Esophagus squamous epithelium (tissue), 5 donors: ENCODE measurements at places on chromosomes 7 and 10.

- no peak for DNase-seq
These were observed 162.2 kb downstream of the ARHGAP21 start for GRCh38 chr10:24561453-24561852.

- DNase-seq, result no peak
These were observed 695.4 kb downstream of the LRMDA start for GRCh38 chr10:76126607-76127527.

DNA sequence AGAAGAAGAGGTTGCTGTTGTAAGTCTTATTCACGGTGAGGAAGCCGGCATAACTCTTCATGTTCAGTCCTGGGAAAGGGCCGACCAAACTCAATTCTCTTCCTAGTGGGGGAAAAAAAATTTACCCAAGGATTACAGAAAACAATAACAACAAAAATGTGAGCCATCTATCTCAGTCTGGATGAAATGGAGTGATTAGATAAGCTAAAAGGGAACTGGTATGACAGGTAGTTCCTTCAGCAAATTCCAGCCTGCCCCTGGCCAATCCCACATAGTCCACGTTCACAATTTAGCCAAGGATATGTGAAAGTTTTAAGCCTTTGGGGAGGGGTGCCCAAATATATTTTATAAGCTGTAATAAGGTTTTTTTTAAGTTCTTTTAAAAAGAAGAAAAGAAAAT is 33.6 kb downstream of the CPVL start:
- no peak for DNase-seq

GRCh38 chr7:7251742-7252141 is 69.4 kb downstream of the C1GALT1 start:
- DNase-seq, result no peak

- no peak for DNase-seq
These were observed 237.1 kb upstream of the NRP1 start for GRCh38 chr10:33571616-33572015.

GRCh38 chr10:89283936-89284475 is 17.8 kb upstream of the IFIT2 start:
- no peak for DNase-seq

DNA sequence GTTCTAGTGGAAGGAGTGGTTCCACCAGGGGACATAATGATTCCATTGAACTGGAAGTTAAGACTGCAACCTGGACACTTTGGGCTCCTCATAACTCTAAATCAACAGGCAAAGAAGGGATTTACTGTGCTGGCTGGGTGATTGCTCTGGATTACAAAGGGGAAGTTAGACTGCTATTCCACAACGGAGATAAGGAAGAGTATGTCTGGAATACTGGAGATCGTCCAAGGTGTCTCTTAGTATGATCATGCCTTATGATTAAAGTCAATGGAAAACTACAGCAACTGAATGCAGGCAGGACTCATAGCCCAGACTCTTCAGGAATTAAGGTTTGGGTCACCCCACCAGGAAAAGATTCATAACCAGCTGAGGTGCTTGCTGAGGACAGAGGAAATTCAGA is 310.6 kb upstream of the MGMT start:
- DNase-seq, result no peak

- peak; percentile 56 for DNase-seq
These were observed 941 bp upstream of the LUC7L2 start for GRCh38 chr7:139358541-139359365.

- DNase-seq, result no peak
These were observed 403.7 kb upstream of the ZMIZ1 start for GRCh38 chr10:78664929-78665553.

DNA sequence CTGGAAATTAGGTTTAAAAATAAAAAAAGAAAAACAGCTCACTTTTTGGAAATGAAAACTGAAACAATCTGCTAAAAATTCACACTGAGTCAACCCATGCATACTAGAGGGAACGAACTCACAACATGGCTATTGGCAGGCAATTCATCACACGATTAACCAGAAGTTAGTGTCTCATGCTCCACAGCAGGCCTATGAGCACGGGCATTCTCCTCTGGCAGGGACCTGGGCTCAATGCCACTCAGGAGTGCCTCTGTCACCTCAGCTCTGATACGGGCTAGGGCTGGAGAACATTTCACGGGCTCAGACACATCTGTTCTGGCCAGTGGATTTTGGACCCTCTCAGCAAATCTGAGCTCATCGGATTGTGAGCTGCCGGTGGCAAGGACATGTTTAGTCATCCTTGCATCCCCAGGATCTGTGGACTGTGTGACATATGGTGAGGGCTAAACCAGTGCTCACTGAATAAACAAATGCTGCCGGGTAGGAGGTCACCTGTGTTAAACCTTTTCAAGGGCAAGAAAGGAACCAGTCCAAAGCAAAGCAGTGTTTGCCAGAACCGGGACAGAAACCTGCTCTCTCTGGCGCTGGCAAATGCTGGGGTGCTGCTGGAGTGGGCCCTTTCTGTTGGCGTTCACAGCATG is 40.1 kb downstream of the POLR3A start:
- no peak for DNase-seq
